ENCODE measurements at places on chromosomes 7 and 10.

- no peak for DNase-seq
Observed at GRCh38 chr10:44715136-44715535, 196.0 kb upstream of the TMEM72 start.

- DNase-seq = peak; percentile 17
Observed at GRCh38 chr7:151232917-151233701, 826 bp downstream of the CHPF2 start.

- no peak for DNase-seq
Observed at GRCh38 chr10:127146661-127147060, 49.7 kb downstream of the INSYN2A start.

DNA sequence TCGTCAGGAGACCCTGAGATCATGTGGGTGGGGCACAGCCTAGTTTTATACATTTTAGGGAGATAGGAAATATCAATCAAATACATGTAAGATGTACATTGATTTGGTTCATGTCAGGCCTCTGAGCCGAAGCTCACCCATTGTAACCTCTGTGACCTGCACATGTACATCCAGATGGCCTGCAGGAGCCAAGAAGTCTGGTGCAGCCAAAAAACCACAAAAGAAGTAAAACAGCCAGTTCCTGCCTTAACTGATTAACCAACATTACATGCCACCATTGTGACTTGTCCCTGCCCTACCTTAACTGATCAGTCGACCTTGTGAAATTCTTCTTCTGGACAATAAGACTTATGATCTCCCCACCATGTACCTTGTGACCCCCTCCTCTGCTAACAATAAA lies 16.0 kb upstream of the LRRC61 start:
- no peak for DNase-seq

DNA sequence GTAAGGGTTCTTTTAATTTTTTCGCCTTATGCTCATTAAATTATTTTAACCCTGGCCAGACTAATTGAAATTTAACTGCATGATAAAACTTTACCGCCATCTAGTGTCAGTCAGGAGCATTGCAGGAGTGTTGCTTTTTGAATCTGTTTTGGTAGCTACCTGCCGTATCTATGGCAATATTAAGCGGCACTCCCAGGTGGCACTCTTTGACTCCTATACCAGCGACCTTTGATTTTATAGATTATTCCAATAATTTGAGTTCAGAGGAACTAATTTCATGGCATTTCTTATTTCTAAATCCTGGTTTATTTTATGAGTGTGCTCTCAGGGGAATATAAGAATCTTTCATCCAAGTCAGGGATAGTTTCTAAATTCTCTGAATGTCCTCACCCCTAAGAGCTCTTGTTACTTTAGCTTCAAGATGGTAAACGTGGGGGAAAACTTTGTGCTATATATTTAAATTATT lies 198.9 kb downstream of the REEP3 start:
- peak; percentile 86 for DNase-seq

- DNase-seq = no peak
Observed at GRCh38 chr7:50196719-50197118, 103.7 kb upstream of the ZPBP start.

DNA sequence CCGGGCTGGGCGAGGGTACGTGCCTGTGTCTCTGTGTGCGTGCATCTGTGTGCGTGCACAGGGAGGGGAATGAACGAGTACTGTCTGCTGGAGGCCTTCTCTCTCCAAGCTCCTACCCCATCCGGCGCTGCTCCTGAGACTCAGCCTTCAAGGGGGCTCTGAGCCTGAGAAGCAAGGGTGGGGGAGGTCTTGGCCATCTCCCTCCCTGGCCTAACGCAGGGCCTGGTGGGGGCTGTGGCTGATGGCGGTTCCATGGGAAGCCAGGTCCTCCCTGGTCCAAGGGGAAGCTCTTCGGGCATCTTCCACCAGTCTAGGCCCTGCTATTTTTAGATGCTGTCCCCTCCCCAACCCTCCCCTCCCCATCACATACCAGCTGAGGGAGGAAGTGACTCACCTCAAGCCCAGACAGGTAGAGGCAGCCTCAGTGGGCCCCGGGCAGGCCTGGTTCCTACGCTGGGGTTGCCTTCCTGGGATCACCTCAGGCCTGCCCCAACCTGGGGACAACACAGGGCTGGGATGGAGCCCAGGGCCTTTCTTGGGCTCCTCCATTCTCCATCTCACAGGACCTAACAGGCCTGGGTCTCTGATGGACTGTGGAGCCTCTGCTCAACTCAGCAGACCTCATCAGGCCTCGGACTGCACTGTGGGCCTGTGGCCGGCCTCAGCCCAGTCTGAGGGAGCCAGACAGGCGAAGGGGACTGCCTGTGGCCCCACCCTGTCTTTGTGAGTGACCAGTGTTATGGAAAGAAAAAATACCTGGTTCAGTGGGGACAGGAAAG lies 32.2 kb downstream of the DNAJB12 start:
- no peak for DNase-seq

GRCh38 chr7:149217570-149217969 lies 21.9 kb upstream of the ZNF212 start:
- DNase-seq = no peak

DNA sequence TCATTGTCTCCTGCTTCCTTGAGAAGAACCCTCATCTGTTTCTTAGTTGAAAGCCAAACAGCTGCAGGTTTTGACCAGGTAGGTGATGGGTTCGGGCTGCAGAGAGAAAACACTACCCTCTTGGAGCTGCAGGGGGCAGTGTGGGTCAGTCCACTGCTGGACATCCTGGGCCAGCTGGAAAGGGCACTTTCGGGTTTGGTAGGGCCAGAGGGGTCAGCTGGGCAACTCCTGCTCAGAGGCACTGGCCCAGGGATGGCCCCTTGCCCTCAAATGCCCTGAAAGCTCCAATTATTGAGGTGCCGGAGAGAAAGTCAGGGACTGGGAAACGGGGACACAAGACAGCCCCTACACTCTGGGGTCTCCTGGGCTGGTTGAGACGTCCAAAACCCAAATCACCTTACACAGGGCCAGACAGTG lies 90.7 kb downstream of the MKI67 start:
- no peak for DNase-seq

GRCh38 chr10:100562008-100562672 lies 26.4 kb downstream of the HIF1AN start:
- no peak for DNase-seq

DNA sequence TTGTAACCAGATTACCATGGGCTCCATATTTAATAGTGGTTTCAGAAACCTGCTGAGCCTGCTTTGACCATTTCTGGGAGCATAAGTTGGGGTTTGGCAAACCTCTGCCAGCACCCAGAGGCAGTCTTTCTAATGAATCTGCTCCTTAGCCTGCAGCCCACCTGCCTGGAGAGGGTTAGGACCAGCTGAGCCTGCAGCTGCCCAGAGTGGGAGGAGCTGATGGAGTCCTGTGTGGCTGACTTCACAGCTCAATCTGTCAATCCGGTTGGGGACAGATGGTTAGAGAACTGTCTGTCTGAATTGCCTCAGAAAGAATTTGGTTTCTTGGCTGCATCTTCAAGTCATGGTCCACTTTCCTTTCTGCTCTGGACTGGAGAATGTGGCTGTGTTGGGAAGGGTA lies 444.6 kb downstream of the NRG3 start:
- DNase-seq = no peak

DNA sequence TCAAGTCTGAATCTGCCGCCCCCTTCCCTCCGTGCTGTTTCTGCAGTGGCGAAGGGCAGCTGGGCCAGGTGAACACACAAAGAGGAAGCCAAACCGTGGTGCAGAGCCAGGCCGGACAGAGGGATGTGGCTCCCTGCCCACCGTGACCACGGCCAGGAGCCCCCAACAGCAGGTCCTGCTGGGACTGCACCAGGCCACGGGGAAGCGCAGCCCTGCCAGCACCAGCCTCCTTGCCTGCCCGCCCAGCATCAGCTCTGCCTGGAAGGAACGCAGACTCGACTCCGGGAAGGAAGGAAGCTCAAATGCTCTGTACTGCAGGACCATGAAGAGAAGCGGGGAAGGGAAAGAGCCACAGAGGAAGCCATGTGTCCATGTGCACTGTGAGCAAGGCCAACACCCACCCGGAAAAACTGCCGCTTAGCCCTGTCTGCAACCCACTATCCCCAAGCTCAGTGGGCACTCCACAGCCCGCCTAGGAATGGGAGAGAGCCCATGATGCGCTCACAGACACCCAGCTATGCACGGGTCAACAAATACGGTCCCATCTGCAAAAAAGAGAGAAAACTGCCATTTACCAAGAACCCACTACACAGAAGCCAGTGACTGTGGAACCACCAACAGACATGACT lies 19.0 kb downstream of the GPER1 start:
- DNase-seq = no peak

DNA sequence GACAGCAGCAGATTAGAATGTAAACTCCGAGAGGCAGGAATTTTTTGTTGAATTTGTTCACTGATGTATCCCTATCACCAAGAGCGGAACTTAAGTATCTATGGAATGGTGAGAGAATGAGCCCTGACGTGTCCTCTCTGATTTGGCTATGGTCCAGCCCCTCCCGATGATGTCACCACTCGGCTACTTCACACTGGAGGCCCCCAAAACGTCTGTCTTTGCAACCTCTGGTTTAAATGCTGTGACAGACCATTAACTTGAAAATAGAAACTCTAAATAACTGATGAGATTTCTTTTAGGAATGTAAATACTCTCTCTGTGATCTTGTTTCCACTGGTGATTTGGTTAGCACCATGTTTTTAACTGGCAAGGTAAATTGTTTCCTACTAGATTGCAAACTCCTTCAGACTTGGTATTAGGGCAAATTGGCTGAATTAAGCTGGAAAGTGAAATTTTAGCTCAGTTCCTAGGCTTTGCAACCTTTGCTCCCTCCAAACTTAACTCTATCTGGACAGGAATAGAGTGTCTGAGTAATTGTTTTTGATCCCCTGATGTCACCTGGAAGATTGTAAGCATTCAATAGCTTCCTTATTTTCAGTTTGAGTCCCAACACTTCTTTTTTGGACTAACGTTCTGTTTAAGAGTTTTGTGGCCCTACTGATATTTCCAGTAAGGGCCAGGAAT lies 19.1 kb downstream of the SLC16A12 start:
- DNase-seq = no peak

DNA sequence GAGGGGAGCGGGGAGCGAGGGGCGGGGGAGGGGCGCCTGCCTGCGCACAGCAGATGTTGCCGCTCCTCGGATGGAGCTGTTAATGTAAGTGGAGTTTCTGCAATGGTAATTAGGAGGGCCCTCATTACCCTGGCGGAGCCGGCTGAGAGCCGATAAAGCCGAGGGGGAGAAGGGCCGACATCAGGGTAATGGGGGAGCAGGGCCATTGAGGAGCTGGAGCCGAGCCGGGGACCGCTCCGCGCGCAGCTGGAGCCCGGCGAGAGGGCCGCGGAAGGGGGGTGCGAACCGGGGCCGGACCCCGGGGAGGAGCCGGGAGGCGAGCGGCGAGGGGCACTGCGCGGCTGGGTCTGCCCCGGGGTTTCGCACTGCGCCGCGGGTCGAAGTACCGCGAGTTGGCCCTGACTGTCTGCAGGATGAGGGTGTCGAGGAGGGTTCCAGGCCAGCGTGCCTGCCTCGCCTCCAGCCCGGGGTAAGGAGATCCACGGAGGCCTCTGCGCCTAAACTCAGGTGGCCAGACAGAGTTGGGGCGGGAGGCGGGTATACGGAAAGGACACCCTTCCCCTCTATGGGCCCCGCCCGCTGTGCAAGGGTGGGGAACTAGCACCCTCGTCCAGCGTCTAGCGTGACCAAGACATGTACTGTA lies 55.0 kb upstream of the LBX1 start:
- no peak for DNase-seq

- no peak for DNase-seq
Observed at GRCh38 chr10:125003146-125003900, 61.4 kb downstream of the ZRANB1 start.

DNA sequence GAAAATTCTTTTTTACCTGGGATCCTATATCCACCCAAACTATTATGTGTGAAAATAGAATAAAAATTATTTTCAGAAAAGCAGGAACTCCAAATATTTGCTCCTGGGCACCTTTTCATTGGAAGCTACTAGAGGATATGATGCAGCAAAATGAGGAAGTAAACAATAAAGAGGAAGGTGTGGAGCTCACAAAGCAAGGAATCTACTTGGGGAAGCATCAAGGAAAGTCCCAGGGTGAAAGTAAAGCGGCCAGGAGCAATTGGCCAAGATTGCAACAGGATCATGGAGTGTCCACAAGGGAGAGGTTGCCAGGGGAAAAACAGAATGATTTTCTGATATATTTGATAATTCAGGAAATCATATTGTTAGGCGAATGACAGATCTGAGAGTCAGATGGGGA lies 80.8 kb downstream of the CARD11 start:
- no peak for DNase-seq

DNA sequence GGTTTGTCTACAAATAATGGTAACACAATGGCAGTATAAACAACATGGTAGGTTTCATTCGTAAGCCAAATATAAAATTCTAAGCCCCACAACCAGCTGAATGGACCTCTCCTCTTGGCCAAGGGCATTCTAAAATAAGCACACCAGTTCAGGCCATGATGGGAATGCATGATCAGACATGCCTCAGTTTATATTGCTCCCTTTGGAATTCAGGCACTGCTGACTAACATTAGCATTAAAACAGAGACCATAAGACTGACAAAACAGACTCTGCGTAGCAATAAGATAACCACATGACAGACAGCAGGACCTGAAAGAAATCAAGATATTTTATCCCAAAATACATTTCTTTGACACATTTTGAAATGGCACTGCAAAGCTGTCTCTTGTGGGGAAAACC lies 125.8 kb downstream of the FAM107B start:
- DNase-seq = no peak

DNA sequence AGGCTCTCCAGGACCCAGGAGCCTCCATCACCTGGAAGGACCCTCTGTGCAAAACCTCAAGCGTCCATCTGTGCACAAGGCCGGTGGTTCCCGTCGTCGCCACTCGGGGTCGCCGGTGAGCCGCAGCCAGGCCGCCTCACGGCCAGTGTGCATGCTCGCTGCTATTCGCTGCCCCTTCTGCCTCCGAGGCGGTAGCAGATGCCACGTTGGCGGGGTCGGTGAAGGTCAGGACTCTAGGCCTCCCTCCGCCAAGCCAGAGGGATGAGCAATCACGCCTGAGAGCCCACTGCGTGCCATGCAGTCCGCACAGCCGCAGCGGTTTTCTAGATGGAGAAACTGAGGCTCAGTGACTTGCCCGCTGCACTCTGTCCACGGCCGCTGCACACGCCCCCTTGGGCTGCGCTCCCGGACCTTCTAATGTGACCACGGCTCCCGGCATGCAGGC lies 5.7 kb downstream of the UPK3B start:
- DNase-seq = no peak

GRCh38 chr7:36599645-36600313 lies 124.5 kb downstream of the AOAH start:
- no peak for DNase-seq
